ENCODE measurements at places on chromosomes 5 and 9.

- no peak for DNase-seq
These were observed 3.3 kb upstream of the TSC1 start for GRCh38 chr9:132947756-132948155.

GRCh38 chr9:129626079-129626624 lies at the start of gene NTMT1:
Gene NTMT1, plus strand, starts transcription at chr9:129626163. Its CDS starts 6,541 bp downstream, at chr9:129632704.
- DNase-seq, result peak; percentile 97

GRCh38 chr9:78777747-78778146 lies 480.8 kb downstream of the PSAT1 start:
- DNase-seq, result no peak

- no peak for DNase-seq
These were observed 113.5 kb downstream of the TENT4A start for GRCh38 chr5:6826756-6827155.

DNA sequence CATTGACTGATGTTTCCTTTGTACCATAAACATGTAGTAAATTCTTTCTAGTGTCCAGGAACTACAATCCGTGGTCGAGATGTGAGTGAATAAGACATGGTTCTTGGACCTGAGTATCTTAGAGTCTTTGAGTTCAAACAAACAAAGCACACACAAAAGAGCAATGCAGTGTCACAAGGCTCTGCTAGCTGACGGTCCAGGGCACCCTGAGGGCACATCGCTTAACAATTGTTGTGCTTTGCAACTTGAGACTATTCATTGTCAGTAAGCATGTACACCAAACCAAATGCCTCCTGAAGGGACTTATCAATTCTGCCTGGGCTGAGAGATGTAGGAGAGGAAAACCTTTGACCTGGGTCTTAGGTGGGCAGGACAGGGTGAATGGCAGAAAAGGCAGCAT lies 84.8 kb downstream of the CAMK4 start:
- no peak for DNase-seq
